SJCRH30 (cell line): ENCODE measurements at places on chromosomes 5 and 9. TPM values are rescaled to one million over a fixed set of nuclear protein-coding genes. Genes with fewer than 3 reads are reported as not detected.

The SEMA5A gene
- not detected in 2 replicates for total RNA-seq

The ZBED3 gene
- 2.8 and 3.8 TPM in 2 replicates for total RNA-seq

The DNAJC25 gene
- total RNA-seq: 14.2 and 15.1 TPM in 2 replicates

The POU5F2 gene
- 0.41 and 0.91 TPM in 2 replicates for total RNA-seq

The STK32A gene
- total RNA-seq: 5.5 and 6.3 TPM in 2 replicates

The SCGB3A2 gene
- not detected in 2 replicates for total RNA-seq

The NR6A1 gene
- 5.1 and 6.0 TPM in 2 replicates for total RNA-seq

The EIF4EBP3 gene
- 0.57 and 1.3 TPM in 2 replicates for total RNA-seq

The ORM2 gene
- not detected in 2 replicates for total RNA-seq

The PLPP1 gene
- 31.3 and 35.1 TPM in 2 replicates for total RNA-seq

The PCDHB16 gene
- 5.6 and 6.8 TPM in 2 replicates for total RNA-seq

The KCNMB1 gene
- not detected in 2 replicates for total RNA-seq

The C5orf24 gene
- total RNA-seq: 50.9 and 62.9 TPM in 2 replicates

The CDKN2A gene
- 107 and 128 TPM in 2 replicates for total RNA-seq

The GTF3C5 gene
- total RNA-seq: 87.6 and 89.5 TPM in 2 replicates

The PCDHGC3 gene
- total RNA-seq: 105 and 109 TPM in 2 replicates

The GZMA gene
- total RNA-seq: not detected in 2 replicates

The DAB2IP gene
- total RNA-seq: 18.2 and 18.7 TPM in 2 replicates

The FAM81B gene
- total RNA-seq: not detected in 2 replicates

The CCL28 gene
- not detected in 2 replicates for total RNA-seq

The GNE gene
- total RNA-seq: 29.2 and 30.0 TPM in 2 replicates

The GABRA6 gene
- not detected in 2 replicates for total RNA-seq

The PDE8B gene
- 0.10 and 0.22 TPM in 2 replicates for total RNA-seq

The ARL10 gene
- 5.7 and 6.5 TPM in 2 replicates for total RNA-seq

The FBXW11 gene
- total RNA-seq: 87.4 and 95.1 TPM in 2 replicates

The ARID3C gene
- total RNA-seq: 0.13 TPM in 1 of 2 replicates, not detected in the other

The EIF4E1B gene
- total RNA-seq: not detected in 2 replicates

The IFNA7 gene
- not detected in 2 replicates for total RNA-seq

The IL5 gene
- total RNA-seq: not detected in 2 replicates

The RFK gene
- 35.4 and 37.0 TPM in 2 replicates for total RNA-seq

The CDH12 gene
- total RNA-seq: 0.05 and 0.24 TPM in 2 replicates

The SLC6A19 gene
- total RNA-seq: not detected in 2 replicates

The ALDH7A1 gene
- 60.0 and 61.1 TPM in 2 replicates for total RNA-seq

The GAS1 gene
- 319 and 336 TPM in 2 replicates for total RNA-seq

The ACOT12 gene
- 0.14 TPM in 1 of 2 replicates, not detected in the other for total RNA-seq

The C1QTNF3 gene
- 16.1 and 16.9 TPM in 2 replicates for total RNA-seq

The VLDLR gene
- total RNA-seq: 4.5 and 4.8 TPM in 2 replicates

The VPS13A gene
- 21.5 and 34.8 TPM in 2 replicates for total RNA-seq

The SPATA31A3 gene
- total RNA-seq: 0.04 TPM in 1 of 2 replicates, not detected in the other

The CAMK2A gene
- 0.41 and 0.42 TPM in 2 replicates for total RNA-seq

The FLT4 gene
- total RNA-seq: 0.08 TPM in 1 of 2 replicates, not detected in the other

The PCDHGB4 gene
- 1.7 and 3.1 TPM in 2 replicates for total RNA-seq

The PLGRKT gene
- total RNA-seq: 7.9 and 9.8 TPM in 2 replicates

The ZNF883 gene
- total RNA-seq: not detected in 2 replicates

The TMOD1 gene
- 0.43 and 0.55 TPM in 2 replicates for total RNA-seq

The GARIN3 gene
- not detected in 2 replicates for total RNA-seq

The GABRB2 gene
- total RNA-seq: not detected in 2 replicates

The ENHO gene
- total RNA-seq: 0.25 TPM in 1 of 2 replicates, not detected in the other
